ENCODE measurements at places on chromosomes 16 and 17. TPM values are rescaled to one million over a fixed set of nuclear protein-coding genes. Genes with fewer than 3 reads are reported as not detected.
A peak's percentile ranks its signal among the peaks of the same experiment; 100 is the strongest.

The HOXB8 gene
- total RNA-seq, result not detected

- no peaks in the 10 kb centered on the region for H3K27me3 ChIP-seq
- H3K36me3 ChIP-seq, result no peaks in the 10 kb centered on the region
- H3K27ac ChIP-seq, result no peak overlapping the region
Measured at GRCh38 chr17:17017343-17018014, 24.8 kb upstream of the MPRIP start.

- peak; percentile 49 for DNase-seq
- H3K27me3 ChIP-seq, result no peaks in the 10 kb centered on the region
- H3K4me1 ChIP-seq, result peaks cover 29% of the 10 kb centered on the region
- peak overlapping the region; percentile 49 for H3K27ac ChIP-seq
- peak overlapping the region; percentile 94 for H3K4me3 ChIP-seq
Measured at GRCh38 chr17:59331929-59332748, 684 bp downstream of the YPEL2 start.

DNA sequence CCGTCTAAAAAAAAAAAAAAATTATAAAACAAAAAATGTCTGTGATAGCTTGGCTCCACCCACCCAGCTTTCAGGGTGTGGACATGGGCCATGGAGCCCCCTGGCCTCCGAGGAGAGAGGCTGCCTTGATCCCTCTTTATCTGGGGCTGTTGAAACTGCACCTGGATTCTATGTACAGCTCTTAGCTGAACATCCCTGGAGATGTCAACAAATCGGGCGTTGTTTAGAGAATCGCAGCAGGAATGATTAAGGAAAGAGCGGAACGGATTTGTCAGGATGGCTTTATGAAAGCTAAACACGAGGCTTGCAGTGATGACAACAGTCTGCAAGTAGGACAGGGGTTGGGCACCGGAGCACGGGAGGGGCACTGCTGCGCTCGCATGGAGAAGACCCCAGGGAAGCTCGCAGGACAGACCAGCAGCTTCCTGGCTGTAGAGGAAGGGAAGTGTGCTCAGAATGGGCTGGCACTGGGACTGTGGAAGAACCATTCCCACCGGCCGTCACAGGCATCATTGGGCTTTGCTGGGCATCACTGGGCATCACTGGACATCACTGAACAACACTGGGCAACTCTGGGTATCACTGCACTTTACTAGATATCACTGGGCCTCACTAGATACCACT is 195.8 kb upstream of the FOXF1 start:
- H3K27me3 ChIP-seq, result no peaks in the 10 kb centered on the region
- H3K36me3 ChIP-seq, result no peaks in the 10 kb centered on the region
- no peaks in the 10 kb centered on the region for H3K4me1 ChIP-seq
- H3K4me3 ChIP-seq, result no peak overlapping the region
- DNase-seq, result no peak
- no peak overlapping the region for H3K27ac ChIP-seq

The YPEL2 gene
- 30.5 TPM for total RNA-seq

The MYH2 gene
- not detected for total RNA-seq
